NCI-H1417 treated with DMSO at 0.1 percent for 48 hours (cell line): ENCODE measurements at places on chromosomes 4 and X.

DNA sequence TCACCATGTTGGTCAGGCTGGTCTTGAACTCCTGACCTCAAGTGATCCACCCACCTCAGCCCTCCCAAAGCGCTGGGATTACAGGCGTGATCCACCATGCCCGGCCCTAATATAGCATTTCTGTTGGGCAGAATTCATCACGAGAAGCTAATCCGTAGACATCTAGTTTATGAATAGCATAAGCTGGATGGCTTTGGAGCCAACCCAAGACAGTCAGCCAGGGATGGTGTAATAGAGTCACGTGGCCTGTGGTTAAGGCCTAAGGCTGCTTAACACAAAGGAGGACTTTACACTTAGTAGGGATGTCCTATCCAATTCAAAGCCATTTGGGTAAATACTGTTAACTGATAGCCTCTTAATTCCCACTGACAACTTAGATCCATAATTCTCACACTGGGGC, 173.6 kb downstream of the RAP1GDS1 start:
- no peak for DNase-seq

GRCh38 chr4:83224502-83225197, 59.9 kb downstream of the COQ2 start:
- no peak for DNase-seq

DNA sequence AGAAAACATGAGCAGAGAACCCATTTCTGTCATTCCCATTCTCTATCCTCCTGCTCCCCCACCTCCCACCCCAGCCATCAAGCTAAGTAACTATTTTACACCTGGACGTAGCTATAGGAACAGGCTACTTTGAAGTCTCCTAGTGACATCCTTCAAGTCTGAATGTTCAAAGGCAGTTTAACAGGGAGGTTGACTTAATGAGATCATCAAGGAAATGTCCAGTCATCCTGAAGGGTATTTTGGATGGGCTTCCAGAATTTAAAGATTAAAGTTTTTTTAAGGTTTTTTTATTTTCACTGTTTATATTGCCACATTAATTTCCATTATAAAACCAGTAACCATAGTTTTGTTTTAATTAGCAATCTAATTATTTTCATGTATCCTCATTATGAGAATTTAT, 41.1 kb downstream of the HPF1 start:
- no peak for DNase-seq

DNA sequence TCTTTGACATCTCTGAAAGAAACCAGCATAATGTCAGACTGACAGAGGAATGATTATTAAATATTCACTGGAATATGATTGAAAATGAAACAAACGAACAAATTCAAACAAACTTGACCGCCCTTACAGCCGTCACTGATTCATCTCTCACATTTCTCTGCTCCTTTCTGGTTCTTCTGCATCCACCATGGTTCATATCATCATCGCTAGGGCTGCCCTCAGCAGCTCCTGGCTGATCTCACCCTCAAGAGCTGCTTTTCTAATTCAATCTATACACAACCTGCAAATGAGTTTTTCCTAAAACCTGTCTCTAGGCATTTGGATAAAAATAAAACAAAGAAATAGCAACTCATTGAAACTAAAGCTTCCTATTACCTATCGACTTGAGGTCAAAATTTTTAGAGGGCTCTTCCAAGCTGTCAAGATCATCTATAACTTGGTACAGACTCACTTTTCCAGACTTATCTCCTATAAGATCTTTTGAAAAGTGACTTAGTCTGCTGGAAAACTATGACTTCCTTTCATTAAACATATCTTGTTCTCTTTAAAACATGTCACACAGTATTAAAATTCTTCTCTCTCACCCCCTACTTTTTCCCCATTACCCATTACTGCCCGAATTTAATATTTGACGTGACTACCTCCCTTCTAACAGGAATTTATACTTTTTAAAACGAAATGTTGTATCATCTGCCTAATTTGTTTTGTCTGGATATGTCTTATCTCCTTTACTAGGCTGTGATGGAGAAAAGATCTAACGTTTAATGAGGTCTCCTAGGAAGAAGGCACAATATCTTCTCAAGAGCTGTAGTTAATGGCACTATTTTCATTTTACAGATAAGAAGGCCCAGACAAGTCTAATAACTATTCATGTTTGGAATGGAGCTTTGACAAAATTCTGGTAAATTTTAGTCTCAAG, 71.0 kb upstream of the UNC5C start:
- no peak for DNase-seq

DNA sequence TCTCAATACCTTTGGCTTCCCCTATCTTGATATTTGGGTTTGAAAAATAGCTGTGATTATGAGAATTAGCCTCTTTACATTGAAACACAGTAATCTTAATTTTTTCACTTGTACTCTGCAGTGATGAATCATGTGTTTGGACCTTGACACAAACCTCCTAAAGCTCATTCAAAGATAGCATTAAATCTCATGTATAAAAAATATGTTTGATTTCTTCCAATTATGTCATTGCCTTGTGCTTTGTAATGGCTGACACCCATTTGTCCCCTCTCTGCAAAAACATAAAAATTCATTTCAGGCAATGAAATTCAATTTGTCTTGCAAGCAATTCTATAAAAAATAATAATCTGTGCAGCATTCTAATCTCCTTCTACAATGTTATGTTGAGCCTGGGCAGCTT, 422.4 kb upstream of the BOD1L1 start:
- no peak for DNase-seq

GRCh38 chr4:126541820-126542219, 1090.9 kb upstream of the INTU start:
- no peak for DNase-seq

- no peak for DNase-seq
These were observed 949.0 kb downstream of the C4orf33 start for GRCh38 chr4:130044788-130045531.

GRCh38 chr4:94410678-94411206, 41.0 kb upstream of the PDLIM5 start:
- no peak for DNase-seq

DNA sequence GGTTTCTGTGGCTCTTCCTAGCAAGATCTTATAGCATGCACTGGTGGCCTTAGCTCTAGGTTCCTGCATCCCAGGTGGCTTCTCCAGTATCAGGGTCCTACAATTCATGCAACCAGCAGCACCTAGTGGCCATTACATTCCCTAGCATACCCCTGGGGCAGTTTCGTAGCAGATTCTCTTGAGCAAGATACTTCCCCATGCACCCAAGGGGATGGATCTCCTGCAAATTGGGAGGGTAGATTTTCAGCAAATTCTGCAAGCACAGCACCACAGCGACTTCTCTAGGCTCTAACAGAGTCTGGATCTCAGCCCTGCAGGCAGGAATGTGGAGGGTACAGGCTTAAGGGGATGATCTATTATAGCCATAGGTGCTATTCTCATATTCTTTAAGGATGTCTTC, 13.1 kb upstream of the SLC9B1 start:
- DNase-seq = no peak

DNA sequence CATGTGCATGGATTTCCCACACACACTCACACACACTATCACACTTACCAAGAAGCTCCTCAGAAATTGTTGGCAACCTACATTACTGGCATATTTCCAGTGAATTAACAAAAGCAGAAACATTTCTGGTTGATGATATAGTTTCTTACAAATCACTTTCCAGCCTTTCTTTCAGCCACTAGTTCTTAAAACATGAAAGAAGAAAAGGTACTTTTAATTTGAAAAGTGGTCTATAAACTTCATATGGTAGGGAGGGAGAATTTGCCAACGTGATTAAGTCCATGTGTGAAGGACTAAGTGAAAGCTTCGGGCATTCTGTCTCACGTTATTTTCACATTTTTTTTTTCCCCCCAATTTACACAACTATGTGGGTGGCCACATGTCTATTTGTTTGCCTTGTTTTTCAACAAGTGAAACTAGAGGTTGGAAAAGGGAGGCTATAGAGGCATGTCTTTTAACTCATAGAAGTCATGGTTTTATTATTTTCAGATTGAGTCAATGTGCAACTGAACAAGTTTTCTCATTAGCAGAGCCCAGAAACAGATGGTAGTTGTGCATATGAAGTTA, 832.1 kb upstream of the INTU start:
- DNase-seq = no peak

DNA sequence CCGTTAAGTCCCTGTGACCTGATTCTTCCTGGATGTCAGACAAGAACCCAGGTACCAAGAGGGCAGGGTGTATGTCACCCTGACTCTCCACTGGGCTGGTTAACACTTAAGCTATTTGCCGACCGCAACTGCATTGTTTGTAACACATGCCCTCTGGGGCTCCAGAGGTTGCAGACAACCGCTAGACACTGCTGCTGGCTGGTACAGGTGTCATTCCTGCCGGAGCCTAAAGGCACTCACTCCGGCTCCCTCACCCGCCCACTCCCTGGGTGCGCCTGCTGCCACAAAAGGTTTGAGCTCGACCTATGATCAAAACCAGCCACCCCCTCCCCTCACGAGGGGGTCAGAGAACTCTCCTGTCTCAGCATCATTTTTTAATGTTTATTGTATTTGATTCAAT, 208.2 kb downstream of the FAT4 start:
- DNase-seq = no peak

DNA sequence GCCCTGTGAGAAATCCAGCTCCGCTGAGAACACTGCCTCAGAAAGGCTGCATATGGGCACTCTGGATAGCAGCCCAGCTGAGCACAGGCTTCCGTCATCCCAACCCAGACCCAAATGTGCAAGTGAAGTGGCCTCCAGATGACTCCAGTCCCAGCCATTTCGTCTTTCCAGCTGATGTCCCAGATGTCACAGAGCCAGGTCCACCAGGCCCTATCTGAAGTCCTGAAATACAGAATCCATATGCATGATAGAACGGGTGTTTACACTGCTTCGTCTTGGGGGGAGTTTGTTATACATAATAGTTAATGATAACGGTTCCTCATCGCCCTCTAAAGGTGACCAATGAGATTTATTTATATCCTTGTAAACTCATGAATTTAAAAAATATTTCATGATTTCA, 72.6 kb upstream of the TRIM2 start:
- no peak for DNase-seq

DNA sequence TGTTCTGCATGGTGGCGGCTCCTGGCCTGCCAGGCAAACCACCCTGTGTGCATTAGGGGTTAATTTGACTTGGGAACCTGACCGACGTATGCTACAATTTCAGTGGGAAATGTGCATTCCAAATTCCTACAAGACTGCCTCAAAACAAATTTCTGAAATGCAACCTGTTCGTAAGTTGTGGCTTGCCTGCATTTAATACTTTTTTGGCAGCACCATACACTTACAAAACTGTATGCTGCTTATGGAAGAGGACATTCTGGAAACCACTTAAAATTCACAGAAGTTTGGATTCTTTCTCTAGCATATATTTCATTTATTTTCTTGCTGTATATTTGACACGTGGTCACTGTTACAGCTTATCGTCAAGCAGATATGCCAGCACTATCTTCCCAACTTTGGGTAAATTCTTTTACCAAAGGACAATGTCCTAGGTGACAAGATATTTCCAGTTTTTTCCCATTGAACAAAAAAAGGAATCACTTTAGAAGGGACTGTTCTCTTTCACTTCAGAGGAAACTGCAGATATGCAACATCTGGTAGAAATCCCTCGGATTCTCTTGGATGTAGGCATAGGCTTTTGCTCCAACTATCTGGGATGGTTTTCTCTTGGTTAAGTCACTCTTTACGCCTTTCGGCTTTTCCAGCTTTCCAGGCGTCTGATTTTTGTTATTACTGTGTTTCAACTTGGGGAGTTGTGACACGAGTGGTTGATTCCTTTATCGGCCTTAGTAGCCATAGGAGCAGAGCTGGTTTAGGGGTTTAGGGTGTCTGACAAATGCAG, 9.7 kb upstream of the TENM3 start:
- DNase-seq = no peak

- DNase-seq = no peak
These were observed 63.0 kb upstream of the ENPP6 start for GRCh38 chr4:184280591-184281071.

- no peak for DNase-seq
These were observed 295.0 kb upstream of the NR3C2 start for GRCh38 chr4:148737061-148737770.

DNA sequence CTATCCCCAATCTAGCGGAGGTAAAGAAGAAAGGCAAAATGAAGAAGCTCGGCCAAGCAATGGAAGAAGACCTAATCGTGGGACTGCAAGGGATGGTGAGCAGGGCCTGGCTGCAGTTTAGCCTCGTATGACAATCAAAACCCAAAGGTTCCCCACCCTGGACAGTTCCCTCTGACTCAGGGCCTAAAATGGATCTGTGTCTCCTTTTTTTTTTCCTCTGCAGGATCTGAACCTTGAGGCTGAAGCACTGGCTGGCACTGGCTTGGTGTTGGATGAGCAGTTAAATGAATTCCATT, 986 bp downstream of the HDAC6 start:
- no peak for DNase-seq

DNA sequence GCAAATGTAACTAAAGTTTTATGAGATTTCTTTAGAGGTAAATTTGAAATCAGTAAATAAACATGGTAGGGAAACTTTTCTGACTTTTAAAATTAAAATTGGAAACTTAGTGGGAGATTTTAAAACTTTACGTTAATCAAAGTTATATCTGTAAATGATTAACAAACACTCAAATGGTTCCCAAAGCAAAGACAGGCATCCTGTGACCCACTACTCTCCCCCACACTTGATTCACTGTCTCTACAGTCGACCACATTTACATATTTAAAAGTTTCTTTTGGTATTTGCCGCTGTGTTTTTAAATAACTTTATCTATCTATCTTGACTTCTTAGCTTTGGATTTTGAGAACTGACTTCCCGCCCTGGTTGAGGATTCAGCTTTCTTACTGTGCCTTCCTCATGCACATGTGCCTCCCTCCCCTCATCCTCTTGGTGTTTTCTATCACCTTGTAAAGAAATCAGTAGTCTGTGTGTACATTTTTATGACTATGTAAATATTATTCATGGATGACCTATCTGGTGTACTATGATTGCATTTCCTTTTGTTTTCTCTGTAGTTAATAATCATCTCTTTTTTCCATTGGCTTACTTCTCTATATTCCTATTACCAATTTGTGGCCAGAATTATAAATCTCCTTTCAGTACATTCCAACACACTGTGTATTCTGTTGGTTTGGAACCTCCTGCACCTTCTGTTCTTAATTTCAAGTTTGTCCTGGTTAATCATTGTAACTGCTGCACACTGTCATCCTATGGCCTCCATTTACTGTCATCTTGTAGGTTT, 72.6 kb downstream of the WWC2 start:
- no peak for DNase-seq

DNA sequence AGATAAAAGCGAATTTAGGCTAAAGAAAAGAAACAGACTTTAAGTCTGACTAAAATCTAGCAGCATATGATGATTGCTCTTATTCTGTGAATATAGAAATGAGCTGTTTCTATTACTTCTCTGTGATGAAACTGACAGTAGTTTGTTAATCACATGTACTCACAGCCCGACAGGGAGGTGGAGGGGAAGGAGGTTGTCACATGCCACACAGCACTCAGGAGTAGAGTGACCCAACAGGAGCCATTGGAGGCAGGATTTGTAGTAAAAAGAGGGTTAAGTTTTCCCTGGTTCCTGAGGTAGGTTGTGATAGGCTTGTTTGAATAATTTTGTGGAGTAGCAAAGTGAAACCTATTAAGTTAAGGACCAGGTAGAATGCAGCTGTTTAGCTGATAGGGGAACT, 495.9 kb downstream of the CENPC start:
- no peak for DNase-seq
